H4 (cell line): ENCODE measurements at places on chromosomes 5 and 9. TPM values are rescaled to one million over a fixed set of nuclear protein-coding genes. Genes with fewer than 3 reads are reported as not detected.

SLC45A2 gene
- not detected in 2 replicates for total RNA-seq

RABEPK gene
- total RNA-seq, result 24.3 and 37.4 TPM in 2 replicates

SPINK4 gene
- total RNA-seq, result 4.5 TPM in 1 of 2 replicates, not detected in the other

FANCG gene
- total RNA-seq, result 67.6 and 84.0 TPM in 2 replicates

P4HA2 gene
- 83.5 and 85.5 TPM in 2 replicates for total RNA-seq

DNA sequence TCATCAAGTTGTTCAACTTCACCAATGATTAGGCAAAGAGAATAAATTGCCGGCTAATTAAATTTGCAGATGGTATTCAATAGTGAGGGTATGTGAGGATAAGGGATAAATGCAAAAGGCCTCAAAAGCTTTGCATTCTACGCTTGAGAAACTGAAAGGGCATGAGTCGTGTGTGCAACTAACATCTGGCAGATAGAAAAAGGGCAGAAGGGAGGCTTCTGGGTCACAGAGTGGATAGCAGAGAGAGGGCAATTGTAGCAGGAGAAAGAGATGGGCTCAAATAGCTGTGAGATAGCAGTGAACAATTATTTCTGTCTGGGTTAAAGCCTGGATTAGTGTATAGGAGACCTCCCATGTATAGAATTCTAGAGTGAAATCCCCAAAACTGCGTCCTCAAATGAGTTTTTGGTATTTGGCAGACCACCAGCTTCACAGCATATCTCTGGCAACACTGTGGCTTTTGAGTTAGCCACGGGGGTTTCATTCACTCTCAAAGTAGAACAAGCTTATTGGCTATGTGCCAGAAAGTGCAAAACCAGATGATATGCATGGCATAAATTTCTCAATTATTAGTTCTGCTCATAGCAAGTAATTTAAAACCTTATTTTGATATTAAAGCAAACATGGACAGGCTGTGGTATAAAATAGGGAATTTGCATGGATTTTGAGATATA is 586.3 kb downstream of the BRINP1 start:
- no peak for DNase-seq

DNA sequence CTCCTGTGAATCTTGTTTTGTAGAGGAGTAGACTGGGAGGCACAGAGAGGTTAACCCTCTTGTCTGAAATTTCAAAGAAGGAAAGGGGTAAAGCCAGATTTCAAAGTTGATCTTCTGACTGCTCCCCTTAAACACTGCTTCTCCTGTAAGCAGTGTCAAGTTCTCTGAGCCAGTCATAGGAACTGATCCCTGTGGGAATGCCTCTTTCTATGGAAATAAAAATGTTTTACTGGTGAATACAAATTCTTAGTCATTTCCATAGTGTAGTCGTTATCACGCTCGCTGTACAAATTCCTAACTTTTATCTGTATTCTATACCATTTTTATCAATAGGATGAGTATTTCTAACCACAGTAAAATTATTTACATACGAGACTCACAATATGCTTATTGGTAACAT is 66.3 kb upstream of the PRRC1 start:
- DNase-seq, result no peak

DNA sequence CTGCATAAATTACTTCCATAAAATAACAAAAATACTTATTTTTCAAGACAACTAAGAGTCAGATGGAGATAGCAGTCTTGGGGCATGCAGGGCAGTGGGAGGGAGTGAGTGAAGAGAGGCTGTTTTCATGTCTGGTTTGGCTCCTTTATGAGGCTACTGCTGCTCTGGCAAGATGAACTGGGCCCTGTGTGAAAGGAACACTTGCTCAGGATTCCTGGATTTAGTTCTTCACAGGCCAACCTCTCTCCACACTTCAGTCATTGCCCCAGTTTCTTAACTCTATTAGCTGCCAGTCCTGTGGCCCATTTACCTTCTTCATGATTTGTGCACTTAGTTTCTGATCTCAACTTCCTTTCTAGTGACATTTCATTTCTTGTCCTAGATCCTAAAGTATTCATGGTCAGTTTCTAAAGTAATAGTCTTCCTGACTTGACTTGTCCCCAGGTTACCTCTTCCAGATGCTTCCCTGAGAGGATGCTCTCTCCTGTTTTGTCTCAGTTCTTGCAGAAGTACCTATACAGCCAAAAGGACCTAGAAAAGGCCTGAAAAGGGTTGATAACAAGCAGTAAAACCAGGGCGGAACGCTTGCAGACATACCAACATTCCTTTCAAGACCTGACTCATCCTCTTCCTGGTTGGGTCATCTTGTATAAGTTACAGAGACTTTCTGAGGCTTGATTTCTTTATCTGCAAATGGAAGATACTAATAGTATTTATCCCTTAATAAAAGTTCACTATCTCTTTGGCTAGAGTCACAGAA is 77.0 kb upstream of the ZFAND5 start:
- DNase-seq, result peak; percentile 53

DNA sequence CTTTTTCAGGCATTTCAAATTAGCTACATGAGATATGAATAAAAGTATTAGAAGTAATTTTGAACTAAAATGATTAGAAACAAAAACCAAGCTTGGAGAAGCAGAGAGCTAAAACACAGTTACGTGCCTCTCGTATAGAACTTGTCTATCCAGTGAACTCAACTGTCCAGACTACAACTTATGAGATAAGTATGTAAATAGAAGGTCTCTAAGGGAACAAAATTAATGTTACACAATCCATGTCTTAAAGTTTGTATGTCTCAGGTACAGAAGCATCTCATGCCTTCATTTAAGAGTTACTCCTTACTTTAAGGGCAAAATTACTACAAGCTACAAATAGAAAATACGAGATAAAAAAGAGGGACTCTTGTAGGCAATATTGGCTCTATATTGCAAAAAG is 316.8 kb downstream of the CETN3 start:
- DNase-seq, result no peak

GRCh38 chr5:14341571-14342230 is 198.6 kb downstream of the TRIO start:
- DNase-seq, result no peak

- no peak for DNase-seq
Observed at GRCh38 chr9:114186605-114187289, 31.4 kb downstream of the COL27A1 start.
